Stimulated activated CD4-positive, alpha-beta T cell treated with anti-CD3 and anti-CD28 coated beads, Interleukin-2, amount 100 ng/mL, for 24 hours (primary cell): ENCODE measurements at places on chromosomes 5 and 9.
A peak's percentile ranks its signal among the peaks of the same experiment; 100 is the strongest.

DNA sequence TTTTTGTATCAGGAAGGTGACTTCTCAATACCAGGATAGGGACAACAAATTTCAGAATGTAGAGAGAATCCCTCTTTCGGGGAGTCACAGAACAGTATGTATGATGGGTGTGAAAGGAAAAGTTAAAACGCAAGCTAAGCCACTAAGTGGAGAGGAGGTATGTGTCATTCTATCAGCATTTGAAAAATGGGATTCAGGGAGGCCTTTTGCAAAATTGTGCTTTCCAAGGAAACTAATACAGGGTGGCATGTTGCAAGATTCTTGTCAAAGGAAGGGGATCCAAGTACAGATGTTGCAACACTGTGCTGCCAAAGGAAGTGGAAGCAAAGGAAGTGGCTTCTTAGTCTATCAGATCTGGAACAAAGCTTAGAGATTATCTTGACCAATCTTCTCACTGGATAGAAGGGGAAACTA is 12.6 kb upstream of the TNIP1 start:
- DNase-seq = no peak

- DNase-seq = no peak
Observed at GRCh38 chr5:80747922-80748321, 93.1 kb upstream of the DHFR start.

- DNase-seq = no peak
Observed at GRCh38 chr5:3034449-3034848, 283.0 kb upstream of the IRX2 start.

- no peak for DNase-seq
Observed at GRCh38 chr5:142109331-142110045, 909 bp downstream of the NDFIP1 start.

DNA sequence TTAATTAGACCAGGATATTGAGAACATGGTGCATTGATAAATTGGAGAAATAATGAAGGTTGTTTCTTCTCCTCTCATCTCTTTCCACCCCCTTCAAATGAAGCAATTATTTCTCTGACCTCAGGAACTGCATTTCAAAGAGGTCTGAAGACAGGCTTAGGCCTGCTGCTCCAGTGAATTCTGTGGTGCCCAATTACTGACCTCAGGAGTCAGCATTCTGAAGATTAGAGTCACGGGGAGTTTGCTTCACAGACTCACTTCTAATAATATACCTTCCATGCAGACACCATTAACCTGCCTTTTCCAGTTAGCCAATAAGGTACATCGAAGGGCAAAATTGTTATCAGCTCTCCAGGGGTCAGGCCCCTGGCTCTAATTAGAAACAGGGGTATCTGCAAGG is 270.9 kb downstream of the GAS1 start:
- no peak for DNase-seq

DNA sequence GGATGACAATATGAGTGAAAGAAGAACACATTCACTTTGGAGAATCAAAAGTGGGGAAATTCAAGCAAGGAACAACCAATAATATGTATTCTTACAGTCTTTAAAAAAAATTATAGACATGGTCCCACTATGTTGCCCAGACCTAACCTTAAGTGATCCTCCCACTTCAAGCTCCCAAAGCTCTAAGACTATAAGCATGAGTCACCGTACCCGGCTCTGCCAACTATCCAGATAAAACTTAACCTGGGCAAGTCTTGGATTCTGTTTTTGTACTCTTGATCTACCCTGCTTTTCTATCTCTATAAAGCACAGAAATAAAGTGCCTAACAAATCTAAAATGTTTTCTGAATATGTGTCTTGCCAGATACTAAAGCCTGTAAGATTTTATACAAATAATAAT is 30.9 kb downstream of the CEMIP2 start:
- DNase-seq = no peak

DNA sequence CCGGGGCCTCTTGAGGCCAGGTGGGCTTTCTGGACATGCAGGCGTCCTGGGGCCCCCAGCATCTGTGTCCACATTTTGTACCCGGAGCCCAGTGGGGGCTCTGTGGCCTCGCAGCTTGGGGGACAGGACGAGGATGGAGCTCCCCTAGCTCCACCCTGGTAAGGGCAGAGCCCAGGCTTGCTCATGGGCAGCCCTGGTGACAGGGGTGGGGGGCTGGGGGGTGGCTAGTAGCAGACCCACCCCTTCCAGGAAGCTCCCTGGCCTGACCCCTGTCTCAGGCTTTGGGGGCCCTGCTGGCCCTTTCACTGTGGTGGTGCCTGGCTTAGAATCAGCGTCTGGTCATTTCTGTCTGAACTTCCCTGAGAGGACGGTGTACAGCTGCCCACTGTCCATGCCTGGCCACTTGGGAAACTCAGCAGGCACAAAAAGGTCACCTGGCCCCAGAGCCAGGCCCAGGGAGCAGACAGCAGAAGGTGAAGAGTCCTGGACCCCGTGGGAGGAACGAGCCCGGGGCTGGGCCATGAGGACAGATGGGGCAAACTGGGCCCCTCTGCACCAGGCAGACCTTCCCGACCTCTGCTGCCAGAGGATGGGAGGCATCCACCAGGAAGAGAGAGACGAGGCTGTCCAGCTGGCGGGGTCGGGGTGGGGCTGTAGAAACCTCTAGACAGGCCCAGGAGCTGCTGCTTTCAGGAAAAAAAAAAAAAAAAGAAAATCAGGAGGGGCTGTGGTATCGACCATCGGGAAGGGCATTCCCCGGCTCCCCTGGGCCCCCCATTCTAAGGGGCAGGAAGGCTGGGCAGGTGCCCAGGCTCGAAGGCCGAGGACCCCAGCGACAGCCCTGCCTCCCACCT is 52.8 kb downstream of the EXD3 start:
- no peak for DNase-seq

- DNase-seq = no peak
Observed at GRCh38 chr9:86733929-86734328, 213.4 kb downstream of the GAS1 start.

DNA sequence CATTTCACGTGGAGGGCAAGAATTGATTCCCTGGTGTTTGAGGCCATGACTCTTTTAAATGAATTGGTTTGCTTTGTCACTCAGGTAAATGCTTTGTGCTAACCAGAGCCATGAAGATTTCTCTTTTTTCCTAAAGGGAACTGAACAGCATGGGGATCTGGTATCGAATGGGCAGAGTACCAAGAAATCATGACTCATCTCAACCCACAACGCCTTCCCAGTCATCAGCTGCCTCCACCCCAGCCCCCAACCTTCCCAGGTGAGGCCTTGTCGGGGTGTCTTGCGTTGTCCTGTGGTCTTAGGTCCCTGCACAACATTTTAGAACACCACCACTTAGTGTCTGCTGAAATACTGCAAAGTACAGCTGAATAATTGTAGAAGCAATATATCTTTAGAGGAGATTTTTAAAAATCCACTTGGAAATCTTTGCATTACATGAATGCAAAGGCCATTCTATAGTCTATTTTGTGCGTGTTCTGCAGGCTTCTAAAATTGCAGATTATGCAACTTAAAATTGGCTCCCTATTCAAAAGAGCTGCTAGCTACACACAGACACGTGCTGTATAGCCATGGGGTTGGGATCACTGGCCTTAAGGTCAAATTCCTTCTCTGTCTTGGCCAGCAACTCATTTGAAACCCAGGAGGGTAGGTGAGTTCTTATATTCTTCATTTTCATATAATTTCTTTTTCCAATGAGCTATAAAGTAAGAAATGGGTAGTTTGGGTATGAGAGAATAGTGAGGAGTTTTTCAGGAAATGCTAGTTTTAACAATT is 69.0 kb downstream of the MVB12B start:
- no peak for DNase-seq

- peak; percentile 17 for DNase-seq
Observed at GRCh38 chr9:89996773-89997172, 392.0 kb downstream of the GADD45G start.

GRCh38 chr5:109038209-109038840 is 290.6 kb downstream of the FER start:
- no peak for DNase-seq

DNA sequence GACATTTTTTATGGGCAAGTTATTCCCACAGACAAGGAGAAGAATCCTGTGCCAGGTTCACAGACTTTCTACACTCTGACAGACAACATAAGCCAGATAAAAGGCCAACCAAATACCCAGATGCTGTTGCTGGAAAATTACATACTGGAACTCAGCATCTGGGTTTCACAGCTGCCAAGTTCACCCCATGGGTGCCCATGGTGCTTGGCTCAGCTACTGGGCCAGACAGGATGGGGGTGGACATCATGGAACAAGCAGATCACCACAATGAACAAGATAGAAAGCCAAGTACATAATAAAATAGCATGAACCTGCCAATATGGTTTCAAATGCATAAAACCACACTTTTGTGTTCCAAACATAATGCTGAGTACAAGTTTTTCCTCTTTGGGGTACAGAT is 999.8 kb downstream of the NR2F1-AS1 start:
- no peak for DNase-seq

DNA sequence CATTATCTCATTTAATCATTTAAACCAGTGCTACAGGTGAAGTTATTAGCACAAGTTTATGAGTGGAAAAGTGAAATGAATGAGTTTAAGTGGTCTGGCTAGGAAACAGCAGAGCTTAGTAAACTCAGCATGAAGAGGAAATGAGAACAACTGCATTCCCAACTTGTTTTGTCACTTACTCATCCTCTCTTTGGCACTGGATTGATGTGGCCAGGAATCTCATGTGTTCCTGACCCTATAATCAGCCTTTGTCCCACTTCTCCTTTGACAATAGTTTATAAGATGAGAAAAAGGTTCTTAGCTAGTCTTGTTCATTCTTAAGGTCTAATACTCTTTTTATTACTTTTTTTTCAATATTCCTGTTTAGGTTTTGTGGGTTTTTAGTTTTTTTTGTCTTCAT is 559.2 kb upstream of the TLE4 start:
- DNase-seq = no peak

DNA sequence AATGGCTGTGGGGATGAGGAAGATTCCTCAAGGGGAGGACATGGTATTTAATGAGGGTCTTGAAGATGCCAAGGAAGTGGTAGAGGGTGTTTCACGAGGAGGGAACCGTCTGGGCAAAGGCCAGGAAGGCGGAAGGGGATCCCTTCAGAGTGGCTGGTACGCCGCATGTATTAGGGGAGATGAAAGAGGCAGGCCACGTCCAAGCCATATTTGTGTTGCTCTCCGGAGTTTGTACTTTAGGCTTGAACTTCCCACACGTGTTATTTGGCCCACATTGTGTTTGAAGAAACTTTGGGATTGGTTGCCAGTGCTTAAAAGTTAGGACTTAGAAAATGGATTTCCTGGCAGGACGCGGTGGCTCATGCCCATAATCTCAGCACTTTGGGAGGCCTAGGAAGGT is 1.2 kb downstream of the FXN start:
- DNase-seq = no peak

GRCh38 chr5:144710637-144711036 is 540.0 kb downstream of the KCTD16 start:
- DNase-seq = no peak

GRCh38 chr9:29233193-29233592 is 1659.9 kb upstream of the C9orf72 start:
- DNase-seq = no peak

- no peak for DNase-seq
Observed at GRCh38 chr5:107919361-107919760, 248.6 kb upstream of the EFNA5 start.

DNA sequence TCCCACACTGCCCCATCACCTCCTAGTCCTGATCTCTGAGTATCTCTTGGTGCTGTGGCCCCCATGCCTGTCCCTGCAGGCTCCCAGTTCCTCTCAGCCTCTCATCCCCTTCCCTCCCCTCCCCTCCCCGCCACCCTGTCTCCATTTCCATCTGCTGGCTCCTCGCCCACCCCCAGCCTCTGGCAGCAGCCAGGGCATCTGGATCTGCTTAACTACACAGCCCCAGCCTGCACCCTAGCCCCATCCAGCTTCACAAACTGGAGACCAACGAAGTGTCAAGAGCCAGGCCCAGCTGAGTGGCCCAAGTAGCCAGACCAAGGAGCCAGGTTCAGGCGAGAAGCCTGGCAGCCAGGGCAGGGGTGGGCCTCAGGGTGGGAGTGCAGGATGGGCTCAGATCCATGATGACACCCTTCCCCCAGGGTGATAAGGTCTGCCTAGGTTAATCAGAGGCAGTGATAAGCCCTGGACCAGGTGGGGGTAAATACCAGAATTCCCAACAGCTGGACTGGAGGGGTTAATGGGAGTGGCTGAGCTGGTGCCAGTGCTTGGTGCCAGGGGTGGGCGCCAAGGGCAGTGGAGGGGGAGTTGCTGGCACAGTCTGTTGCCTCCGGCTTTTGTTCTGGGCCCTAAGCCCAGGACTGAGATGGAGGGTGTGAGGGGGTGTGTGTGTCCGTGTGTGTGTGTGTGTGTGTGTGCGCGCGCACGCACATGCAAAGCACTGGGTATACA is 2.5 kb downstream of the IL11RA start:
- DNase-seq = no peak

DNA sequence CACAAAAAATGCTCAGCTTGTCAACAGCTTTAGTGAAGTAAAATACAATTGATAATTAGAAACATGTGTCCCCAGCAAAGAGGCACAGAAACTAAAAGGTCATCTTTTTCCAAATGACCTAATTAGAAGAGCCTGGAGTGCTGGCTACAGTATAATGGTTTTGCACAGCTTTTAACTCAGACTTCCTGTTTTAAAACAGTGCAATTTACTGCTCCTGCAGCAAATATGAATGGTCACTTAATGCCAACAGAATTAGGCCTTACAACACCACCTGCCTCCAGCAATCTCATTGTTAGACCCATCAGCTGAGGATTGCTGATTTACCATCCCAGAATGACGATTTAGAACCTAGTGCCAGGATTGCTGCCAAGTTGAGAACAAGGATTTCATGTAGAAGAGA is 239.3 kb downstream of the CETN3 start:
- DNase-seq = no peak

DNA sequence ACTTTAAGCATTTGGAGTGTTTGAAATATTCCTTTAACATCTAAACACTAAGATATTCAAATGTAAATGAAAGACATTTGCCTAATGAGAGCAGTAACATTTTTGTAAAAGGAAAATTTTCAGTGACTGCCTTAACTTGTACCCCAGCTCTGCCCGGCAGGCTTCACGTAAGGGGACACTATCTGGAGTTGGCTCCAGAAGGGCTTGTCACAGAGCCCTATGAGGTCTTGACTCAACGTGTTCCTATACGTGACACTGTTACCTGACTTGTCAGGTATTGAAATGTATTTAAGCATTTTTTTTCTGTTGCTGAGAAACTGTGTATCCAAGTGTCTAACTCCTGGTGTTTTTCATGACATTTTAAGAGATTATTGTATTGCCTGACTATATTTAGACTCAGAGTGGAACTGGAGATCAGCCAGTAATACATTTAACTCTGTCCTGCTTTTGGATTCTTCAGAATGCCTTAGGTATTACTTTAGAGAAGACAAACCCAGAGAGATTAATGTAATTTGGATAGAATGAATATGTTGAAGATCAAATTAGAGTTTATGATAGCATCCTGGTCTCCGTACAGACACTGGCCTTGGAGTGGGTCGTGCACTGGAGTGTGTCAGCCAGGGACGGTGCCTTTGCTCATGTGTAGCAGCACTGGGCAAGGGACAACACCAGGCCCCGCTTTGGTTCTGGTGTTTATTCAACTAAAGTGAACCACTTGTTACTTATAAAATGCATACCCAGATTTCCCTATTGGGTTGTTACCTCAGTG is 34.6 kb upstream of the PHF2 start:
- DNase-seq = no peak

- no peak for DNase-seq
Observed at GRCh38 chr9:126507318-126508109, 106.2 kb upstream of the LMX1B start.

GRCh38 chr5:10602031-10602806 is 38.3 kb downstream of the ANKRD33B start:
- DNase-seq = no peak
